M059J (cell line): ENCODE measurements at places on chromosomes 5 and 9.

DNA sequence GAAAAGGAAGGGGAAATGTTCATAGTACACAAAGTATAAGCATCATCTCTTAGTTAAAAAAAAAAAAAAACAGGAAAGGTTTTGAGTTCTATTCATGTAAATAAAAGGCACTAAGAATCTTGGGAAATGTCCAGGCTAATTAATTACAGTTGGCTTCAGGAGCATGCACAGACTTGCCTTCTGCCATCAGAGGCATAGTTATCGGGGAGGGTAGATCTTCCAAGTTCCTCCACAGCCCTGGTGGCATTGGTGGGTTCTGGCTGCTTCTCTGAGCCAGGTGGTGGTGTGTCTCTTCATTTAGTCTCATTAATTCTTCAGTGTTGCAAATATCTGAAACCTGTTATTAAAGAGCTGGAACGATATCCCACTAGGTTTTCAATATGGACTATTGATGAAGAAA lies 85.2 kb downstream of the TMEM252 start:
- DNase-seq, result no peak

DNA sequence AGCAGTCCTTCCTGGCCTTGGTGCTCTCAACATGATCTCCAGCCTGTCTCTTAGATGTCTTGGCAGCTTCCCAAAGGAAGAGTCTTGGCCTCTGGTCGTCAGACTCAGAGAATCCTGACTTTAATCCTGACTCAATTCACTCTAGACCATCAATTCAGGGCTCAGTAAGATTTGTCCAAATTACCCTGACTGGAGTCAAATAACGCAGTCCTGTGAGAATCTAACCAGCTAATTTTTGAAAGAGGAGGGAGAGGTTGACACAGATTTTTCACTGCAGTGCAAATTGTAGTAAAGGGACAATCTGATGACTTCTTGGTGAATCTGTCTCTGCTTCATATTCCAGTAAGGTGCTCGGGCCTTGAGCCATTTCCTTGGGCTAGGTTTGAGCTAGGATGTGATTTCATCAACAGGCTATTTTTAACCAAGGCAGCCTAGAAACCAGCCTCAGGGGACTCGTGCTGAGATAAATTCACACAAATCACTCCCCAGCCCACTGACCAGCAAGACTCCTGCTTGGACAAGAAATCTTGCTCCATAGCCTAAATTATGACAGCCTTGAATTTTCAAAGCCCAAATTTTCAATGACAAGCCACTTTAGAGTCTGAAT lies 257.4 kb downstream of the ENC1 start:
- DNase-seq, result peak; percentile 90

GRCh38 chr5:7088849-7089248 lies 307.1 kb upstream of the ADCY2 start:
- DNase-seq, result no peak

DNA sequence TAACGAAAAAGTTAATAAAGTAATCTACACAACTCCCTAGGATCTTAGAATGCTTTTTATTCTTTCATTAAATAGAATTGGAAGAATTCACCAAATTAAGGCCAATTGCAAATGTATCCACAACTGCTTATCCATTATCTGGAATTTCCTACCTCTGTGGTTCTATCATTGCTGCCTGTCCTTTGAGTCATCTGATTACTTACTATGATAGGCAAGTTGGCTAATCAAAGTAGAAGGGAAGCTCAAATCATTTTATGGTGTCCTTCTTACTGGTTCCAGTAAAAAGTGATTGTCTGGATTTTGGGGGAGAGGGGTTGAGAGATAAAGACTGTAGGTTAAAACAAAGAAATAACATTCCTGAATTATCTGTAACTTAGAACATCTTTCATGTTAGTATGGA lies 161.4 kb upstream of the GNA14 start:
- peak; percentile 54 for DNase-seq

DNA sequence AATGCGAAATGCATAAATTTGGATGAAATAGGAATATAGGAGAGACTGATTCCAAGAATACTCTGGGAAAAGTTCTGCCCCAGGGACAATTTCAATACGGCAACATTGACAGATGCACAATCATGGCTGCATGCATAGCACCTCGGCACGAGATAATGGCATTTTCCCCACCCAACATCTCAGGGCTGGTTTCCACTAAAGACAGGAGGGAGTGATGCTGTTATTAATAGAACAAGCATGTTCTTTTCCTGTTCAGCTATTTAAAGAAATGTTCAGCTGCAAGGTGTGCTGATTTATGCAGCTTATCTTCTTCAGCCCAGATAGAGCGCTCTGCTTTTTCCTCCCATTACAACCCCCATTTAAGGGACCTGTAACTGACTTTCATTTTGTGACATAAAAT lies 740.2 kb downstream of the TLR4 start:
- DNase-seq, result no peak

DNA sequence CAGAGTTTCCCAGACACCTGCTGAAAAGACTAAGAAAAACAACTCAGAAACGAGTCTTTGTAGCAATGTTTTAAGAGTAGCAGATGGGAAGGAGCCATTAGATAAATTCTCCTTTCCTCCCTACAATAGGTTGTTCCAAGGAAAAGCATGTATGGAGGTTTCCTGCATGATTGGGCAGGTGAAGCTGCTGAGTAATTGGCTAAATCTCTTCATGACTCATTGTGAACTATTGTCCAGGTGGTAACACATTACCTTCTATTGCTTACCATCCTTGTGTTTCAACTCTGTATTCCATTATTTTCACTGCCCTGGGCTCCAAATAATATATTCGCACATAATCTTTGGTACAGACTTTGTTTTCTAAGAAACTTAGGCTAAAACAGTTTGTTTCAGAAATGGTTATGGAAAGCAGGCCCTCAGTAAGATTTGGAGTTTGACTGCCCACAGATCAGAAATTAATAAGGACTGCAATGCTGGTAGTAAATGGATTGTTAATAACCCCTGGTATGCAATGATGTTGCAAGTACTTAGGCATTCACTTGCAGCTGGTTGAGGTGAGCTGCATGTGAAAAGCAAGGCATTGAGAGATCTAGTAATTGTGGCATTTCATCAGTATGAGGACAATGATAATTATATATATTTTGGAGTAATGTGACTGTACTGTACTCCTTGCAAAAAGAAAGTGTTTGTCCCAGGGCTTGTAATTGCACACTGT lies 281.4 kb upstream of the VLDLR start:
- DNase-seq, result no peak

DNA sequence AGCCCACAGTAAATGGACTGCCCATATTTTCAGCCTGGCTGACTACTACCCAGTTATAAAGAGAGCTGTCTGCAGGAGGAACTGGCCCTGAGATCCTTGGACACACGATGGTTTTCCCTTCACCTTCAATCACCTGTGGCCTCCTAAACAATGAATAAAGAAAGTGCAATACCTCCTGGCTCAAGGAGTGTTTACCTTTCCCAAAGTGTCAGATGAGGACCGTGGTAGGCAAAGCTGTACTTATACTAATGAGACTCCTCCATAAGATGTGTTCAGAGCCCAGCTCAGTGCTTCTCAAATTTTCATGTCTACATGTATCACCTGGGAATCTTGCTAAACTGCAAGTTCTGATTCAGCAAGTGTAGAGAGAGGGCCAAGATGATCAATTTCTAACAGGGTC lies 284.5 kb upstream of the VLDLR start:
- no peak for DNase-seq

GRCh38 chr5:73284220-73284795 lies 111.3 kb downstream of the TMEM174 start:
- DNase-seq, result no peak
